ENCODE measurements at places on chromosomes 12 and 14.

GRCh38 chr12:112419297-112420133, 768 bp downstream of the PTPN11 start:
- DNase-seq: no peak

DNA sequence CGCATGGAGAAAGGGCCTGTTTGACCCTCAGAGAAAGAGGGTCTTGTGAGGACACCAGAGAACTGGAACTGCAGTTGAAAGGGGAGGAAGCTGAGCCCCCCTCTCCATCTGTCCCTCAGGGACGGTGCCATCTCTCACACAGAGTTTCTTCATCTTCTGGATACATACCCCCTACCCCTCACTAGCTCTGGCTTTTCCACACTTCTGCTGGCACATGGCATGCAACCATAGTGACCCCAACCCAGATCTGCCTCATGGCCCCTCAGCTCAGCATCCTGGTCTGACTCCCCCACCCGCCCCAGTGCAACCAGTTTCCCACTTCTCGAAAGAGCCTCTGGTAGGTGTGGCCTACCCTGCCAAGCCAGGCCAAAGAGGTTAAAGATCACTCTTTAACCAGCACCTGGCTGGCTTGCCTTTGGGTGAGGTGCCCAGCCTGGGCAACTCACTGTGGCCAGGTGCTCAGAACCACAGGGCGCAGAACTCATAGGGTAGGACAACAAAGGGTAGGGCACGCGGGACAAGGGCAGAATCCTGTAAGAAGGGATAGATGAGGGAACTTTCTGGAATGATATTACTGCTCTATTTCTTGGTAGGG, 25.8 kb downstream of the GALNT16 start:
- no peak for DNase-seq

GRCh38 chr12:52514471-52515318, 5.5 kb downstream of the KRT5 start:
- DNase-seq: no peak

GRCh38 chr12:33314223-33314622, 125.4 kb downstream of the SYT10 start:
- no peak for DNase-seq

DNA sequence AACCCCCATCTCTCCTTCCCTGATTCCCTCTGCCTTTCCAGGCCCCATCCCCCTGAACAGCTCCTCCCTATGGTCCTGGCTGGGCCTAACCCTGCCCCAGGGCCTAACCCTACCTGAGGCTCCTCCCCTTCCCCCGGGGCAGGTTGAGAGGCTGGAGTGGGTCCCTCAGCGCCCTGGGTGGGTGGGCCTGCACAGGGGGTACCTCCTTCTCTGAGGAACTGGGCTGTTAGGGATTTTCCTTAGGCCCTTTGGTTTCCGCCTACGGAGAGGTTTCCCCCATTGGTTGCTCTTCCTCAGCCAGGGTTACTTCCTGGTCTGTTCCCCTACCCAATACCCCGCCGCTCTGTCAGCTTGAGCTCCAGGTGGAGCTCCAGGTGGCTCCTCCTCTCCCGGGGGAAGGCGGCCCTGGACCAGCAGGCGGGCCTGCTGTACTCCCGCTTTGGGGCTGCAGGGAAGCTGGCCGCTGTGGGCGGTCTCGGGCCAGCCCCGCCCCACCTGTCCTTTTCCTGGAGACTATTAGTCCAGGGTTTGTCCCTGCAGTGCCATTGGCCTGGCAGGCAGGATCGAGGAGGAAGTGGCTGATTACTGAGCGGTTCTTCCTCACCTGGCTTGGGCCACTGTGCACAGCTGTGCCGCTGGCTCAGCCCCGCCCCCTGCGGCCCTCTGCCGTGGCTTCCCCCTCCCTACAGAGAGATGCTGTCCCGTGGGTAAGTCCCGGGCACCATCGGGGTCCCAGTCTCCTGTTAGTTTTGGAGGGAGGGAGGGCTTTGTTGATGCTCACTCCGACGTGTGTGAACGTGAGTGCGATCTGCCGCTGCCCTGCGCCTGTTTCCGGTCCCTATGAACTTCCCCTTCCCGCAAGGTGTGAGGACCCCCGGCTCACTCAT, 2.5 kb downstream of the C12orf57 start:
- DNase-seq: peak; percentile 73
